ENCODE measurements at places on chromosomes 16 and 17.

DNA sequence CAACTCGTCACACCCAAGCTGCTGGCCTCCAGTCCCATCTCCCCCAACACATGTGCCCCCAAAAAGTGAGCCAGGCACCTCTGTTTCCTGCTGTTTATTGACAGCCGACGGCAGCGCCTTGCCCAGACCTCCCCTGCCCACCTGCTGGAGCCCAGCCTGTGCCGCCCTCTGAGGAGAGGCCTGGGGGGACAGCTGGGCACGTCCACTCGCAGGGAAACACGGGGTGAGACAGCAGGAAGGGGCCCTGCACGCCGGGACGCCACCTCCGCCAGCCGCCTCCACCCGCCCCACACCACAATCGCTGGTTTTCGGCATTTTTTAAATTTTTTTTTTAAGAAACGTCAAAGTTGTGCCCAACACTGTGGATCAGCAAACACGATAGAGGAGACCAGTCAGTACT lies 19.3 kb downstream of the CASKIN1 start:
- DNase-seq: no peak

DNA sequence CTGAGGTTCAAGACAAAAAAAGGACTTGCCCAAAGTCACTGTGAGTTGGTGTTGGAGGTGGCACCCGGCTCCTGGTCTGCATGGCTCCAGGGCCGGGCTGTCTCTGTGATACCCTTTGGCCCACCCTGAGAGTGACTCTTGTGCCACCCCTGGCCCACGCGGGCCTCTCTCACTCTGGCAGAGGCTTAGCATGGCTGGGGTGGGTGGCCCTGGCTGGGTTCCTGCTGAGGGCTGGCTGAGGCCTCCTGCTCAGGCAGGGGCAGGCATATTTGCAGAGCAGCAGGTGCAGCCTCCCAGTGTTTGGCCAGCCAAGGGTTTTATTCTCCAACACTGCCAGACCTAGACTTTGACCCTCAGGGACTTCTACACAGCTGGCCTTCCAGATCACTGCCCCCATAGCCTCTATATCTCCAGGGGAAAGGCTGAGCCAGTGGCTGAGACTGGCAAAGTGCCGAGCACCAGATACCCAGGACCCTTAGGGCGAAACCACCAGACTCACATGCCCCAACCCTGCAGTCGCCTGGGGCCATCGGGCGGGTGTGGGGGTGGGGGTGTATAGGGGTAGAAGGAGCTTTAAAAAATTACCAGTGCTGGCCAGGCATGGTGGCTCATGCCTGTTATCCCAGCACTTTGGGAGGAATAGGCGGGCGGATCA lies 21.5 kb upstream of the ADGRG1 start:
- DNase-seq: no peak

DNA sequence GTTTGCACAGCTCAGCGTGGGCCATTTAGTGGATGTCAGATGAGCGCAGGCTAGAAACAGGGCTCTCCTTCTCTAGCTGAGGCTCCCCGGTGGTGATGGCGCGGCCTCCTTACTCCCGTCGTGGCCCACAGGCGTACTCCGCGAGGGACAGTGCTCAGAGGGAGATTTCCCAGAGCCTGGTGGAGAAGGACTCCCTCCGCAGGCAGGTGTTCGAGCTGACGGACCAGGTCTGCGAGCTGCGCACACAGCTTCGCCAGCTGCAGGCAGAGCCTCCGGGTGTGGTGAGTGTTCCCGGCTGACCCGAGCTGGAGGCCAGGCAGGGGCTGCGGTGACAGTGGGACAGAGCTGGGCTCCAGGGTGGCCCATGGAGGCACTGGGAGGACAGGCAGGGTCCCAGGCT lies 21.4 kb downstream of the CARD14 start:
- DNase-seq: no peak

- DNase-seq: no peak
These were observed 158.8 kb upstream of the LHX1 start for GRCh38 chr17:36778448-36778847.

DNA sequence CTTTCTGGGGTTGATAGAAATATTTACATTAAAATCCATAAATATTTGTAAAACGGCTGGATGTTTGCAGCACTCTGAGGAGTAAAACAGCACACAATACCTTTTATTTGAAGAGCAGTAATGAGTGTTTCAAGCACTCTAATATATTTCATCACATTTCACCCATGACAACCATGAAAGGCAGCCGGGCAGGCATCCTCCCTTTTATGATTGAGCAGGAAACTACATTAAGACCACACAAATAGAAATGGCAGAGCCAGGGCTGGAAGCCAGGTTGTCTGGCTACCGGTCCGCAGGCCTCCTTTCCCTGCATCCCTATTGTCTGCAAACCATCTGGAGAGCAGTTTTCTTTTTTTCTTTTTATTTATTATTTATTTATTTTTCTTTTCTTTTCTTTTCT lies 23.1 kb upstream of the GPRC5C start:
- no peak for DNase-seq

- no peak for DNase-seq
These were observed 38.2 kb upstream of the IL21R start for GRCh38 chr16:27363797-27364196.

GRCh38 chr16:62225675-62226074 lies 189.4 kb upstream of the CDH8 start:
- peak; percentile 26 for DNase-seq

DNA sequence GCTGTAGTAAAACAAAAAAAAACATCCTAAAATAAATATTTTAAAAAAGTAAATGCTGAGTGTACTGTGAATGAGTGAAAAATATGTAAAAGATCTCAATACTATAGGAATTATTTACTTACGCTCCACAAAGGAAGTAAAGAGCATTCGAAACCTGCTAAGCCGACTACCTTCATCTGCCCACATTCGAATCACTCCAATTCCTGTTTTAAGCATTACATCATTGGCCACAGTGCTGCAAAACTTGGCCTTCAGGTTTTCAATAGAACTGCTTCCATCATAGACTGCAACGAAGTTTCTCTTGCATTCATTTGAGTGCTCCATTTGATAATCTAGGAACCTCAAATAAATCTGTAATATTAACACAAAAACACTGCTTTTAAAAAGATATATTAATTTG lies 34.4 kb downstream of the NETO2 start:
- no peak for DNase-seq

- DNase-seq: peak; percentile 83
These were observed at the start of gene NRN1L for GRCh38 chr16:67884684-67885083. NRN1L (plus strand) TSS chr16:67884885; CDS start chr16:67884904, 19 bp downstream.

DNA sequence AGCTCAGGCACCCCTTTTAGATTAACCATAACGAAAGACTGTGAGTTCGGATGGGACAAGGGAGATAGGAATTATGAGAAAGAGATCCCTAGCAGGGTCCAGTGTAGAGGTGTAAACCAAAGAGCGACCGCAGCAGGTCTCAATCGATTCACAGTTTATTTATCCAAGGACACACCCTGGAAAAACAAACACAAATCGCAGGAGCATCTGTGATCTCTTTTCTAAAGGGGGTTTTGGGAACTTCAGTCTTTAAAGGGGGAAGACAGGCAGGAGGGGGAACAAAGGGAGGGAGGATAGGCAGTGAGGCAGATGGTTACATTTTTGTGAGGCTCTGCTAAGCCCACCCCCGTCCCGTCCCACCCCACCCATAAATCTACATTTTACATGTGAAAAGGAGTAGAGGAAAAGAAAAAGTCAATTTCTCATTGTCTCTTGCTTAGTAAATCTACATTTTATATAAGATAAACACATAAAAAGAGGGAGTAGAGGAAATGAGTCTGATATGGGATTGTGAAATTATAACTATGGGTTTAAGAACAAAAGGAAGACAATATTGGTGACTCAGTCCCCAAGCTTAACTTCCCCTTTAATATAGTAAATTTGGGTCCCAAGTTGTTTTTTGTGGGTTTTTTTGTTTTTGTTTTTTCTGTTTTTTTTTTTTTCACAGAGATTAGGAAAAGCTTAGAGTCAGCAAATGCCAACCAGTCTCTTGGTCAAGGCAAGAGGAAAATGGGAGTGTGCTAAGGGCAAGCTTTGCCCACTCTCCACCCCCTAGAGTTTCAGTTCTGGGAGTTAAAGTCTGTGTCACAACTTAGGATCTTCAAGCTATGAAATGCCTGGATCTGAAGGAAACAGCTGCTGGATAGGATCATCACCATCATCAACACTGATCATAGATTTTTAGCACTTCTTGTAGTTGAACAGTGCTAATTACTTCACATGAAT lies 160.9 kb upstream of the CDH5 start:
- DNase-seq: no peak

DNA sequence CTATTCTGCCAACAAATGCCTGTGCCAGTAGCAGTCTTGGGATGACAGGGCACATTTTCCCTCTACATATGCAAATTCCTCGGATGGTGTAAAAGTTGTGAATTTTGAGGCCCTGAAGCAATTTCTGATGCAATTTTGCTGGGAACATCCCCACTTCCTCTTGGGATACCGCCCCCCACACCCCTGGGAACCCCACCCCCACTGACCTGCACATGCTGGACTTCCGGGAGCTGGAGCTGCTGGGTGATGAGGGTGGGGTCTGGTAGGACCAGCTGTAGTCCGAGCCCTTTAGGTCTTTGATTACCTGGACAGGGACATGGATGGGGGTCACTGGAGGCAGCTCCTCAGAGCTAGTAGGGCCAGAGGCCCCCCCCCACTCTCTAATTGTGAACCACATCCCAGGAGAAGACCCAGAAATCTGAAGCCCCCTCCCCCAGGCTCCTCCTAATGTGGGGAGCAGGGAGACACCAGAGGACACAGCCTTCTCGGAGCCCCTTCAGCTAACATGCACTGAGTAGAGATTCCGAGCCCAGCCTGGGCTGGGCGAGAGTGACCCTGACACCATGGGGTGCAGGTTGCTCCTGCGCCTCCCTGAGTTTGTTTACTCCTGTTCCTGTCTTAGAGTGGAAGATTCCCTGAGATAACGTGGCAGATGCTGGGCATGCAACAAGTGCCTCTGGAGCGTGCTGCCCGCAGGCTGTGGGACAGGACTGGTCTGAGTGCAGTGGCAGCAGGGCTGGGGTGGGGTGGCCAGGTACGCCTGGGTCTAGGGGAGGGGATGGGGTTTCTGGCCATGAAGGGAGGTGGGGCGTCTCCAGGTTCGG lies 9.0 kb downstream of the MTSS2 start:
- DNase-seq: no peak

DNA sequence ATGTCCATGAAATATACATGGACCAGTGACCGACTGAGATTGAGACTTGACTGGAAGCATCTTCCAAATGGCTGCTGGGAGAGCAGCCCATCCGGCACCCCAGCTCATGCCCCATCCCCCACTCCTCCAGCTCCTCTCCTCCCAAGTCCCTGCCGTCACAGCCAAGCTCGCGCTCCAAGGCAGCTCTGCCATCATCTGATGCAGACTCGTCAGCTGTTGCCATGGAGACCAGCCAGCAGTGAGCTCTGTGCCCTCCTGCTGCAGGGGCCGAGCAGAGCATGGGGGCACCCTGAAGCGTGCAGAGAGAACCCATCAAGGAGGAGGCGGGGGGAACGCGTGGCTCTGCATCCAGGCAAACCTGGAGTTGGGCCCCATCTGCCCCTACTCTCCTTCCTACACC lies 74.5 kb upstream of the TNRC6C start:
- peak; percentile 43 for DNase-seq

DNA sequence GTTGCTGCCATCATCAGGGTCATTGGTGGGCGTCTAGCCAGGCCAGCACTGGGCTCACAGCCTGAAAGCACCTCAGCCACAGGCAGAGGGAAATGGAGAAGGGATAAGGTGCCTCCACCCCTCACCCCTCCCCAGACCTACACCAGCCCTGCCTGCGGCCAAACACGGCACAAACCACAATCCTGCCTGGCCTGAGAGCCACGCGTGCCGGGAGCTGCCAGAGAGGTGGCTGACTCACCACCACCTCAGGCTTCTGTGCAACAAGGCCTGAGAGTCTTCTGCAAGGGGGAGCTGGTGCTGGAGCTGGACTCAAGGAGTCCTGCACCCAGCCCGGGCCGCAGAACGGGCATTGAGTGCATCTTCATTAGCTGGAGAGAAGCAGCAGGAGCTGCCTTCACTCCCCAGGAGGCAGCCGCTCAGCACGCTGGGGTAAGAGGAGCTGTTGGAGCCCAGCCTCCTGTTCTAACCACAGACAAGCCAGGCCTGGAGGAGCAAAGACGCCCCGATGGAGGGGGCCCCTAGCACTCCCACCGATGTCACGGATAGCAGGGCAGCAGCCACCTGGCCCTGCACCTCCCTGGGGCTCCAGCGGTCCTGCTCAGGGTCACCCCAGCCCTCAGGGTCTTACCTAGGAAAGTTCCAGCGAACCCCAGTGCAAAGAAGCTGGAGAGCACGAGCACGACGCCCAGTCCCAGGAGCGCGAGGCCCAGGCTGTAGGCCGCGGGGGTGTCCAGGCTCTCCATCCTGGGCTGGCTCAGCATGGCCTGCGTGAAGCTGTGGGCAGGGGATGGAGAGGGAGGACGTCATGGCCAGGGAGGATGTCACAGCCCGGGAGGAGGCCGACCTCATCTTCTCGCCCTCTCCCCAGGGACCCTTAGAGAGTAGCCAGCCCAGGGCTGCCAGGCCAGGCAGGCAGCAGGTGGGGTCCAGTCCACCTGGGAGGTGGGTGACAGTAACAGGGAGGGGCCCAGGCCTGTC lies 16.0 kb upstream of the RASD1 start:
- DNase-seq: no peak

- no peak for DNase-seq
These were observed 29.3 kb upstream of the TNFRSF13B start for GRCh38 chr17:17001076-17001777.

GRCh38 chr17:61128661-61129115 lies 271.0 kb upstream of the TBX2 start:
- no peak for DNase-seq

DNA sequence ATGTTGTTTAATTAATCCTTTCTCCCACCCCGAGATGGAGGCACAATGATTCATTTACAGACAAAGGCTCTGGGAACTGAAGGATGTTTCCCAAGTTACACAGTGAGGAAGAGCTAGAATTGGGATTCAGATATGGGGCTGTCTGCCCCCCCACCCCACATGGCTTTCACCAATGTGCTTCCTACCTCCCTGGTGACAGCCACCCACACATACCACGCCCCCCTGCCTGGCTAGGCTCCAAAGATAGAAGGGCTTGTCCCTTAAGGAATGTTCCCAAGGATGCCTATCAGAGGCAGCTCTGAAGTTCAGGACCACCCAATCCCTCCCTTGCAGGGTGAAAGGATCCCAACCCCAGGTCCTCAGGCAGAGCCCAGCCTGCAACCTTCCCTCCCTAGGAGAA lies 32.9 kb downstream of the CFAP20 start:
- DNase-seq: no peak

GRCh38 chr16:69423189-69423588 lies 1.2 kb upstream of the CYB5B start:
- no peak for DNase-seq
